Kasumi-1 (cell line): ENCODE measurements at places on chromosomes 7 and 10.

GRCh38 chr10:46255801-46256747 is 30.7 kb upstream of the ANTXRL start:
- DNase-seq, result peak; percentile 80

DNA sequence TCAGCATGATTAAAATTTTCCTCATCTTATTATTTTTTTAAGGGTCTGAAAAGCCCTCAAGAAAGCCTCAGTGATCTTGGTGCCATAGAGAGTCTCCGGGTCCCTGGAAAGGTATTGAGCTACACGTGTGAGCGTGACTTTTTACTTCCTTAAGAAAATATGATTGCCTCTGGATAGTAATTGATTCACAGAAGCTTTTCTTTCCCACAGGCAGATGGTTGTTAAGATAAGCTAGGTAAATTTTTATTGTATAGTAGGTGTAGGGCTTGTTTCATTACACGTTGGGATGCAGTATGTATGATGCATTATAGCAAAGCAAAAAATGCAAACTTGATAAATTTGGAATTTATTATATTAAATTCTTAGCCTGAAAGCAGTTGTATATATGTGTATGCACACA is 7.7 kb downstream of the VPS50 start:
- DNase-seq, result no peak

DNA sequence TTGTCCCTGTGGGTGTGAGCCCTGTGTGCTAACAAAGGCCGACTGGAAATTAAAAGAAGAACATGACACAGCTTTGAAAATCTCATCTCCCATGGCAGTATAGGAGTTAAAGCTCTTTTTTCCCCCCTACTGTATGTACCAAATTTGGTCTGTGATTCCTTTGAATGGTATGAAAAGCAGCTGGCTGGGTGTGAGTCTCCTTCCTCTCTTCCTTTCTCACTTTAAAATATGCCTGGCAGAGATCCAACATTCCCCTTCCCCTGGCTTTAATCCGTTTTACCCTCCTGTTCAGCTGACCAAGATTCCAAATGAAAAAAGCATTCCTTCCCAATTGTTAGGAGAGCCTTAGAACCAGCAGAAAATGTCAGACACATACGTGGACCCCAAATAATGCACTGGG is 225.0 kb upstream of the CELF2 start:
- DNase-seq, result no peak

DNA sequence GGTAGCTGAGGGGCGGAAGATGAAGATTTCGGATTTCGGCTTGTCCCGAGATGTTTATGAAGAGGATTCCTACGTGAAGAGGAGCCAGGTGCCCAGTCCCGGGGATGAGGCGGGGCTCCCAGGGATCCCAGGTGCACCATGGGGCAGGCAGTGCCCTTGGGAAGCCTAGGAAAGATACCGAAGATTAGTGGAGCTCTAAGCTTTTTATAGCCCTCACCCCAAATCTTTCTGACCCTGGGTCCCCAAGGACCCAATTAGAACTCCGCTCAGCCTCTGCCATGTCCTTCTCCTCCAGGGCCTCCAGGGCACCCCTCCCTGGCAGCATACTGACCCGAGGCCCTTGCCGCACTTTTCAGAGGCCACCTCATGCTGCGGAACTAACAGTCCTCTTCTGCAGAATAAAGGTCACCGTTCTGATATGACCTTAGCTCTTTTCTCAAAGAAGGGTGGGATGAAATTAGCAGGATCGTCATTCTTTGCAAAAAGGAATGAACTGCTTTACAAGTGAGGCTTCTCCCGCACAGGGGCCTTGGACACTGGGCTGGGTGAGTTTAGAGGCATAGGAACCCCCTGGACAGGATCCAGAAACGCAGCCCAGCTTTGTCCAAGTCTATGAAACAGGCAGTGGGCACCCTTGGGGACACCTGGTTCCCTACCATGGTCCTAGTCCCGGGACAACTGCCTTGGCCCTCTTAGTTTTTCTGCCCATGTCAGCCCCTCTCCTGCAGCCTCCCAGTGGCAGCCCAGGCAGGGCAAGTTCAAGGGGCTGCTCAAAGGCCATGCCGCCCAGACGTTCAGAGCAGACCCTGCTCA is 17.9 kb upstream of the CSGALNACT2 start:
- no peak for DNase-seq

GRCh38 chr7:157469181-157470016 is 132.6 kb downstream of the DNAJB6 start:
- no peak for DNase-seq

- no peak for DNase-seq
These were observed 98.3 kb upstream of the ARHGAP21 start for GRCh38 chr10:24821986-24822385.

DNA sequence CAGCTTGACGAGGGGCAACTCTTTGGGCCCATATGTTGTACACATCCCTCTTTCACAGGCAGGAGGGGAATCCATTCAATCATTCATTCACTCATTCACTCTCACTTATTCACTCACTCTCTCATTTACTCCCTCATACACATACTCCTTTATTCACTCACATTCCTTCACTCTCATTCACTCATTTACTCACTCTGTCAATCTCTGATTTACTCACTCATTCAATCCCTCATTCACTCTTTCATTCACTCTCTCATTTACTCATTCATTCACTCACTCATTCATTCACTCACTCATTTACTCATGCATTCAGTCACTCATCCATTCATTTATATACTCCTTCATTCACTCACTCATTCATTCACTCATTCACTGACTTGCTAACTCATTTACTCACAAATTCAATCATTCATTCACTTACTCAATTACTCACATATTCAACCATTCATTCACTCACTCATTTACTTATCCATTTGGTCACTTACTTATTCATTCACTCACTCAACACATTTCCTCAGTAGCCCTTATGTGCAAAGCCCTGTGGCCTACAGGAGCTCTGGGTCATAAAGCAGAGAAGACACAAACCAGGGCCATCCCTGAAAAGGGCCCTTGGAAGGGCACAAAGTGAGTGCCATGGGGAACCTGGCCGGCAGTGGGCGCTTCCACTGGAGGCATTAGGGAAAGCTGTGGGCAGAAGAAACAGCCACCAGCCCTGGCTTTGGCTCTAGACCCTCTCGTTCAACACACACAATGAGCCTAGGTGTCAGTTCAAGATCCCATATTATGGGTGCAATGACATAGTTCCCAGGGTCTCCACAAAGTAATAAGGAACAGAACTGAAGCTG is 26.0 kb downstream of the HIP1 start:
- DNase-seq, result no peak

GRCh38 chr10:4833286-4833685 is 7.3 kb downstream of the AKR1E2 start:
- DNase-seq, result no peak

DNA sequence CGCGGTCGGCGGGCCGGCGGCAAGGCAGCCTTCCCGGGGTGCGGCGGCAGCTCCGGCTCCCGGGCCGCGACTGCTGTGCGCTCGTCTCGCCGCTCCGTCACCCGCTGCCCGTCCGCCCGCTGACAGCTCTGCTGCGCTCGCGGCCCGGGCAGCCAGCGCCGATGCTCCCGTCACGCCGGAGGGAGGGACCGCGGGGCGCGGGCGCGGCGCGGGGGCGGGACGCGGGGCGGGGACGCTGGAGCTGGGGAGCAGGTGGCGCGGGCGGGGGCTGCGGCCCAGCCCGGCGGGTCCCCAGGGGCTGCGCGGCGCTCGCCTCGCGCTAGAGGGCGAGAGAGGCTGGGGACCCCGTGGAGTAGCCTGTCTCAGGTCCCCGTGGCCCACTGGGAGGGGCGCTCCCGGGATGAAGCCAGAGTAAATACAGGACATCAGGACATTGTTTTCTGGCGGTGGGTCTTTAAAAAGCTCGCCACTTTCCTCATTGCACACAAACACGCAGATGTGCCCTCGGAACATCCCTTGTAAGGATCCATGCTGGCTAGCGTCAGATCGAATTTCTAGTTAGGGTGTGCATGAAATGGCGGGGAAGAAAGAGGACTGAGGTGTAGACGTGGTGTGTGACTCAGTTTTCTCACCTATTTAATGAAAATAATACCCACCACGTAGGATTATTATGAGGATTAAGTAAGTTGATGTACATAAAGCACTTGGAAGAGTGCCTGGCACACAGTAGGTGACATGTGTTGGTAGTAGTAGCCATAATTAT is at the start of gene ELAPOR2:
Gene ELAPOR2 (minus strand): TSS at position 130 of the 763 bp plus-strand sequence. CDS start 141 bp downstream, outside the sequence.
- peak; percentile 72 for DNase-seq

DNA sequence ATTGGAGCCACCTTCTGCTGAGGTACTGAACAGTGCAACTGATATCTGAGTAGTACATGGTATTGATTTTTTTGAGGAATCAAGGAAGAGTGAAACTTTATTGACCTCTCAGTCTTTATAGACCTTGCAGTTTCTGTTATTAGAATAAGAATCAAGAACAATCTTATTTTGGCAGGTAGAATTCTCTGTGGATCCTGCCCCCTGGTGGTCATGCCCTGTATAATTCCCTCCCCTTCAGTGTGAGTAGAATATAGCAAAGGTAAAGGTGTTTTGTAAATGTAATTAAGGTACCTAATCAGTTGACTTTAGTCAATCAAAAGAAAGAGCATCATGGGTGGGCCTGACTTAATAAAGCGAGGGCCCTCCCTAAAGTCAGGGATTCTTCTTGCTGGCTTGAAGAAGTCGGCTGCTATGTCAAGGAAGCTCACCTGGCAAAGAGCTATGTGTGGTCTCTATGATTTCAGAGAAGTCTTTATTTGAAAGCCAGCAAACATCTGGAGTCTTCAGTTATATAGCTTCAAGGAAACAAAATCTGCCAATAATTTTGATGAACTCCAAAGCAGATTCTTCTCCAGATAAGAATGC is 142.8 kb downstream of the LSM5 start:
- peak; percentile 49 for DNase-seq

- DNase-seq, result no peak
These were observed 110.4 kb downstream of the INSYN2A start for GRCh38 chr10:127085957-127086356.

DNA sequence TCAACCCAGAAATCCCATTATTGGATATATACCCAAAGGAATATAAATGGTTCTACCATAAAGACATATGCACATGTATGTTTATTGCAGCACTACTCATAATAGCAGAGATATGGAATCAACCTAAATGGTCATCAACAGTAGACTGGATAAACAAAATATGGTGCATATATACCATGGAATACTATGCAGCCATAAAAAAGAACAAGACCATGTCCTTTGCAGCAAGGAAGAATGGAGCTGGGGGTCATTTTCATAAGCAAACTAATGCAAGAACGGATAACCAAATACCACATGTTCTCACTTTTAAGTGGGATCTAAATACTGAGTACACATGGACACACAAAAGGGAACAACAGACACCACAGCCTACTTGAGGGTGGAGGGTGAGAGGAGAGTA is 2.2 kb upstream of the AFAP1L2 start:
- DNase-seq, result no peak

GRCh38 chr10:11473128-11473760 is 138.2 kb downstream of the USP6NL start:
- no peak for DNase-seq

GRCh38 chr10:101780187-101780817 is 2.9 kb downstream of the NPM3 start:
- DNase-seq, result no peak

DNA sequence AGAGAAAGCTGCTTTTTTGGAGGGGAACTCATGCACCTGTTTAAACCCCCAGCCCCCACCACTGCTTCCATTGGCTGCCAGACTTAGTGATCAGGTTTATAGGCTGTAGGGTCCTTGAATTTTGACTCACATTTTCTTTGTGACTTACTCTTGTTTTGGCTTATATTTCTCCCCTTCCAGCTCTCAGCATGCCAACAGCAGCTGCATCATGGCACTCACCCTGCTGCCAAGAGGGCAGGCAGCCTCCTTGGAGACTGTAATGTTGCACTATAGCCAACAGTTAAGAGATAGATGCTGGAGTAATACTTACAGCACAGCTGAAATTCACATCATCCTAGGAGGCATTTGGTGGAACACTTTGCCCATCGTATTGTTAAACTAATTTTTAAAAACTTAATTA is 98.0 kb upstream of the GLCCI1 start:
- DNase-seq, result no peak

- no peak for DNase-seq
These were observed 46.6 kb downstream of the WDR37 start for GRCh38 chr10:1102831-1103230.

DNA sequence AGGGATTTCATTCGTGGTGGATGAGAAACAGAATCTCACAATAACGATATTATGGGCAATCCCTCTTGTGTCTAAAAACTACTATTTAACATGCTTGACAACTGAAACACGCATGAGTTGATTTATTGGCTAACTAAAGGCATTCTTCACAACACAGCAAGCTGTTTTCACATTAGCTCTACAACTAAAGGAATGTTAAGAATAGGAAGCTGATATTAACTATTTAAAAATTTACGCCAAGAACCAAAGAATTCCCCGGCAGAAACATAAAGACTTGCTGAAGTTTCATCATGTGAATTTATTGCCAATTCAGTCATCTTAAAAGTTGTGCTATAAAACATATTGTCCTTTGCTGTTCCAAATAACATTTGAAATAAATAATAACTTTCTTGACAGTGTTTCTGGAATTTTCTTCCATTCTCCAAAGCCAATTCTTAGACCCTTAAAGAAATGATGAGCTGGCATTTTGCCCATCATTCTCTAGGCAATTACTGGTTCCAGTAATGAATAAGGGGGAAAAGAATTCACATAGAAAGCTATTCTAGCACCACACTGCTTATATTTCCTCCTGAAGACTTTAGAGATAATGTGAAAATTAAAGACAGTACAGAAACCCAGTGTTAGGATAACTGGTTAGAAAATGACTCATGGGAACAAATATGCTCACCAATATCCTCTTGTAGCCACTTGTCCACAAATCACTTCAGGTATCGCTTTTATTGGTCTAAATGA is 233.1 kb downstream of the PARD3 start:
- DNase-seq, result no peak

DNA sequence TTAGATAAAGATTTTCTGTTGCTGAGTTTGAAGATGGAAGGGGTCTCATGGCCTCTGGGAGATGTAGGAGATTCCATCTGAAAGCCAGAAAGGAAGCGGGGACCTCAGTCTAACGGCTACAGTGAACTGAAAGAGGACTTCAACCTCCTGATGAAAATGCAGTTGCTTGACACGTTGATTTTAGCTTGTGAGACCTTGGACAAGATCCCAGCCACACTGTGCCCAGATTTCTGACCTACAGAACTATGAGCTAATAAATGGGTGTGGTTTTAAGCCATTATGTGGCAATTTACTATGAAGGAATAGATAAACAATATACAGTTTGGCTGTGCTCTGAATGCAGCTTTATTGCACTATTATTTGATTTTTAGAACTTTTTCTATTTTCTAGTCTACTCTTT is 342.3 kb upstream of the SEMA3D start:
- DNase-seq, result no peak

GRCh38 chr7:3879355-3880075 is 578.5 kb downstream of the SDK1 start:
- no peak for DNase-seq

DNA sequence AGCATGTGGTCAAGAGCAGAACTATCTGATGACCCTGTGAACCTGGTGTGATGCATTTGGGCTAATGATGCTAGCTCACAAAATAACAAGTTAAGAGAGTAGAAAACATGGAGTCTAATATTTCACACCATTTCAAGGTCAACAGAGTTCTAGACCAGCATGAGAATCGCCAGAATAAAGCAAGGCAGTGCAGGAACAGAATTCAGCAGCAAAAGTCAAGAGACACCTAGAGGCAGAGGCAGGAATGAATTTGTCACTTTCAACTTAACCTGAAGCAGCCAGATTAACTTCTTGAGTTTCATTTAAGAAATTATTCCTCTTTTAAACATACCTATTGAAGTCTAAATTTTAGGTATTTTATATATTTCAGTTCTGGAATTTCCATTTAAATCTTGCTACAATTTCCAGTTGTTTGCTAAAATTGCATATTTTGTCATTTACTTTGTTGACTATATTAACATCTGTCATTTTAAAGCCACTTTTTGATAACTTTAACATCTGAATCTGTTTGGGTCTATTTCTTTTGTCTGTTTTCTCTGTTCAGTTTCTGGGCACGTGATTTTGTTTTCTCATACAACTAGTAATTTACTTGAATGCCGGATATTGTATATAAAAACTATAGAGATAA is 44.2 kb upstream of the PRSS58 start:
- DNase-seq, result peak; percentile 82
